ENCODE measurements at places on chromosomes 4 and X.

DNA sequence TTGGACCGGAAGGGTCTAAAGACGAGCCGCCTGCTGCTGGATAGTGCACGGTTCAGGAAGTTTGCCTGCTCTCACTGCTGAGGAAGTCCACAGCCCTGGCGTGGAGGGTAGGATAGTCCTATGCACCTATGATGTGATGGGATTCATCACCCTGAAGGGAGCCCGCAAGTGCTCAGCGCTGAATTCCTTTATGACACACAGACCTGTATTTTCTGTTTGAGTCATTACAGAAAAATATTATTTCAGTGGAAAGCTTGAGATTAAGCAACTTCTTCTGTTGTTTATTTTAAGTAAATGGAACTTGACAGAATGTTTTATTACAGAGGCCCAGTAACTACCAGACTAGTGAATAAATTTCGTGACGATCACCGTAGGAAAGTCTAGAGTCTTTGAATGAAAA, 123.2 kb downstream of the TRIML1 start:
- no peak for DNase-seq

DNA sequence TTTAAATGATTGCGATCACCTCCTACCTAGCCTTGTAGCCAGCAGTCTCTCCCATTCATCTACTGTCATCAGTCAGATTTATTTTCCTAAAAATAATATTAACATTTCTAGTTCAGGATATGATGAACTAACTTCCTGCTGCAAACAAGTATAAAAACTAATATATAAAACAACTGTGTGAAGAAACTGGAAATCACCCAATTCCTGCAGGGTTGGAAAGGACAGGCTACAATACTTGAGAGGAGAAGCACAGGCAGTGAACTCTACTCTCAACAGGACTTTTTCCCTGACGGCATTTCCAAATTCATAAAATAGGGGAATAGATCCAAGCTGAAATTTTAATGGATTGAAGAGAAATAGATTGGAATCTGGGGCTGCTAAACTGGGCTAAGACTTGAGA, 14.2 kb upstream of the BBS12 start:
- no peak for DNase-seq

GRCh38 chrX:120408168-120408567, 46.3 kb downstream of the ATP1B4 start:
- DNase-seq = no peak

DNA sequence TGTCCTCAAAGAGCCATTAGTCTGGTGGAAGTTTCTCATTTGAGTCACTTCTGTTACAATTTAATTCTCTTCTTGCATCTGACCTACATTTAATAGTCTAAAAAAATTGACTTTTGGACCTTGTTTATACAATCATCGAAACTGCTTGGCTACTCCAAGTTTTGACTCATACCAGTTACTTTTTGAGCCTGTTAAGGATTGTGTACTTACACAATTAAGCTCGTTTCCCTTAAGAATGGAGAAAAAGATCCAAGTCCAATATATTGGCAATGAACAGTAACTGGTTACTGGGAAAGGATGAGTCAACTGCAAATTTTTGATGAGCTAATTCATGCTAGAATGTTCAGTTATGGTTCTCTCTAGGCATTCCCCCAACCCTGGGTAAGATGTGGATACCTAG, 58.2 kb downstream of the DCX start:
- DNase-seq = no peak

GRCh38 chr4:169131556-169132208, 121.6 kb upstream of the CBR4 start:
- DNase-seq = no peak

- no peak for DNase-seq
Measured at GRCh38 chr4:60389633-60390032, 810.5 kb upstream of the ADGRL3 start.

DNA sequence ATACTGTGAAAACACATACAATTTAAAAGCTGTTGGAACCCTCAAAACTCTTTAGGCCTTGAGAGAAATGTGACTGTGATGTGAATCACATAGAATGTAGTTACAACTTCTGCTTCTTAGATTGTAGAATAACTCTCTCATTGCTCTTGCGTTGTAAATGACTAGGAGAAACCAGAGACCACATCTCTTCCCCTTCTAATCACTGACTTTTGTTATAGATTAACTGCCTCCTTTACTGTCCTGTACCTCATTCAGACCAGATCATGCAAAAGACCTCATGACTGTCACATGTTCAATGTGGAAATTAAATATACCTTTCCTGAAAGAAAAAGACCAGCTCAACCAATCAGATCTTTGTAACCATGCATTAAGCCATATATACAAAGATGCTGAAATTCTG, 43.2 kb upstream of the NEIL3 start:
- no peak for DNase-seq

DNA sequence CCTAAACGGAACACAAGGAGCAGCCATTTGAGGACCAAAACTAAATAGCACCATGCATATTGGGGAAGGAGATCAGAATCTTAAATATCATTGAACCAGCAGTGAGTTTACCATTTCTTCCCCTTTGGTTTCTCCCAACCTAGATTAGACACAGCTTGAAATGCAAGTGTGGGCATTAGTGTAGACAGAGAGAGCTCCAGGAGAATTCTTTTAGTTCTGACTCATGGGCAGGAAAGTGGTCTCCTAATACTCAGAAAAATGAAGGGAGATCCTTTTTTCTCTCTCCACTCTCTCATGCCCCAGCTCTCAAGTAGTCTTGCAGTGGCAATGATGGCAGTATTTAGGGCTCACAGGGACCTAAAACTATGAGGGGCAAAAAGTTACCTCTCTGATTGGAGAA, 567.9 kb downstream of the INPP4B start:
- no peak for DNase-seq

- no peak for DNase-seq
Measured at GRCh38 chrX:103613362-103613890, 5.7 kb downstream of the TCEAL3 start.

GRCh38 chrX:16825264-16826035, 39.2 kb downstream of the TXLNG start:
- no peak for DNase-seq

DNA sequence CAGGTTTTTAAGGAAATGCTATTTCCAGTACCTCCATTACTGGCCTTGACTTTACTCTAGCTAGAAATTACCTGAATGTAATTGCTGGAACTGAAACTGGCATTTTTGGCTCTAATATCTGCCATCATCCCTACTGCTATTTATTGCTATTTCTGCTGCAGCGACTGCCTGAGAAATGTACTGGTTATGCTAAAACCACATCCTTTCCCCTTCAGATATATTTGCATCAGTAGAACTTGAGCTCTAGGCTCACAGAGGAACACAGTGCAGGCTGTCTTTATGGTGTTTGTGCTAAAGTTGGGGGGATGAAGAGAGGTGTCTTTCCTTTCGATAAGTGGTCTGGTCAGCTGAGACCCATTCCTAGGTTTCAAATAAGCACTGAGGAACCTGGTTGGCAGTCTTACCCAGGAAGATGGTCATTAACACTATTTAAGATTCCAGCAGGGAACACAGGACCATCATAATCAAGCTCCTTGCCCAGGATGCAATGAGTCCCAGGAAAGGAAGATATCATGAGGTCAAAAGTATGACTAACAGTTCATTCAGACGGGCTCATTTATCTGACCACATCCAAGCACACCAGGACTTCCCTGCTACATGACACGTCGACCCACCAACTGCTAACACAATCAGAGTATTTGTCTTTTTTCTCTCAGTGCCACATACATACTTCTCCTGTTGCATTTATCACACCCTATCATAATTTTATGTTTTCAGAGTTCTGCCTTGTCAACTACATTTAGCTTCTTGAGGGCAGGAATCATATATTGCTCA, 137.4 kb downstream of the GABRA3 start:
- DNase-seq = no peak

DNA sequence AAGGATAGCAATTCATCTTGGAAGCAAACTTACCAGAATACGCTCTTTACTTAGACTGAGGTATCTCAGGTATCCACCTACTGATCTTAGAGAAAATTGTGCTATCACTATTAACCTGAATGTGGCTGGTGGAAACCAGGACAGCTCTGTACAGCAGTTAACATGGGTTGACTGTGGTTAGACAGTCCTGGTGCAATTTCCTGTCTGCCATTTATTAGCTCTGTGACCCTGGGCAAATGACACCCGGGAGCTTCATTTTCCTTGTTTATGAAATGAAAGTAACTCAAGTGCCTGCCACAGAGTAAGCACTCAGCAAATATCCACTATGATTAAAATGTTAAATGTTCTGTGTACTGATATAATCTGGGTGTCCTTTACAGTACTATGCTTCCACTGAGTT, 60.0 kb downstream of the SMC1A start:
- DNase-seq = no peak

DNA sequence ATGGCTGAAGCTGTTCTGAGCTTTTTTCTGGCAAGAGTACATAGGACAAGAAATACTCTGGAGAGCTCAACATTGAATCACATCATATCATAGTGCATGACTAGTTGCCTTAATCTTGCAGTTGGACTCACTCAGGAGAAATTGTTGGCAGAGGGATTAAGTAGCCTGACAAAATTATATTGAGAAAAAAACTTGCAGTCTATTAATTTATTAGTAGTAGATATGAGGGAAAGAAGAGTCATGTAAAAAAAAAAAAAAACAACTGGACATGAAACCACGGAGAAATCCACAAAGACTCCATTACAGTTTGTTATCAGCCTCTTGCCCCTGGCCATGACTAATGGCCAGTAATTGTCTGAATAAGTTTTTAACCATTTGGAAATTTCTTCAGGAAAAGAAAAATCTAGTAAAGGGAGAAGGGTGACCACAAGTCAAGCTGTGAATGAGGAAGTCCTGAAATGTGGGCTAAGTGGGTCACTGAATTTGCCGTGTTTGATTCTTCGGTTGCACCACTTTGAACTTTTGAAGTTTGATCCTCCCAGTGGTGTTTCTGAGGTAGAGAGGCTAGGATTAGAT, 45.6 kb downstream of the FHL1 start:
- DNase-seq = no peak

DNA sequence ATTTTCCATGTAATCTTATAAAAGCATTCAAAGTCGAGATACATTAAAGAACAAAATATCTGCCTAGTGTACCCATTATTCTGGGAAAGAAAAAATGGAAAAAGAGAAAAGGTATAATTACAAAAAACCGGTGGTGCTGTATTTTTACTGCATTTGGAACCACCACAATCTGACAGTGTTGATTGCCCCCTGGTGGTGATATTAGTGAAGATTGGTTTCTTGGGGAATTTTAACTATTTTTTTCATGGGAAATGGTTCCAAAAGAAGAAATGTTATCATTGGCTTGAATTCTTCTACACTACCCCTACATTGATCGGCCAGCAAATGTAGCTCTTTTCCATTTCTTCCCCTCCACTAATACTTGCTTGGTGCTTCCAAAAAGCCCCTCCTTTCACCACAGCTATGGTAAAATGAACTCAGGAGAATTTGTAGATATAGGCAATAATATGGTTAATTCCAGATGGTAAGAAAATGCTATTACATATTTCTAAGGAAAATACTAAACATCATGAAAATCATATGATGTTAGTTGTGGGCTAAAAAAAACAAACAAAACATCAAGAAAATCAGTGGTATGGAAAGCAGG, 50.0 kb downstream of the COX18 start:
- DNase-seq = peak; percentile 4

- DNase-seq = peak; percentile 85
Measured at GRCh38 chr4:8580321-8581093, at the start of gene GPR78. GPR78 (plus strand) TSS chr4:8580392; CDS start chr4:8580983, 591 bp downstream.

DNA sequence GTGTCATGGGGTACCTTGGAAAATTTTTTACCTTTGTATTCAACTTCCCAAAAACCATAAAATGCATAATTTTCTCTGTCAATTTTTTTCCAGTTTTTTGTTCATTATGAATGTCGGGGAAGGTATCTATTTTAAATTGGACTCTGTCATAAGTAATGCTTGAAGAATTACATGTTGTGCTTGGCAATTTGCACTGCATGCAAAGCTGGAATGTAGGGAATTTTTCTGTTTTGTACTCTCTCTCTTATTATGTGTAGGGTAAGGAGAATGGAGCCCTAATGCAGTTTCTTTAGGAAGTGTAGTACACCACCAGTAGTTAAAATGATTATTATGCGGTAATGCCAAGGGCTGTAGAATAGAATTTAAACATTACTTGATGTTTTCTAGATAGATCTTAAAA, 137.7 kb upstream of the LIMCH1 start:
- DNase-seq = no peak
